Right cardiac atrium (tissue), 5 donors: ENCODE measurements at places on chromosomes 6 and 20. TPM values are rescaled to one million over a fixed set of nuclear protein-coding genes. Genes with fewer than 3 reads are reported as not detected.

Gene SYNJ2
- 9.5 TPM for polyA plus RNA-seq

Gene CRISP2
- not detected for polyA plus RNA-seq

Gene IL20RA
- polyA plus RNA-seq, result 3.7 TPM

Gene GNAS-AS1
- 0.32 TPM for polyA plus RNA-seq

Gene TRIM40
- polyA plus RNA-seq, result not detected

Gene CFAP61
- polyA plus RNA-seq, result 0.11 TPM

Gene DDO
- 10.7 TPM for polyA plus RNA-seq

Gene FGD2
- 5.1 TPM for polyA plus RNA-seq

Gene NR2E1
- not detected for polyA plus RNA-seq

Gene DEFB115
- polyA plus RNA-seq, result not detected

Gene BPIFA1
- polyA plus RNA-seq, result not detected

Gene FAXC
- 0.45 TPM for polyA plus RNA-seq

Gene POU3F2
- 0.05 TPM for polyA plus RNA-seq

Gene NOX3
- polyA plus RNA-seq, result not detected

Gene ZNF165
- 0.36 TPM for polyA plus RNA-seq

Gene OR2B6
- polyA plus RNA-seq, result not detected

Gene C6orf15
- polyA plus RNA-seq, result not detected

Gene KIF6
- 0.43 TPM for polyA plus RNA-seq
